CD4-positive, CD25-positive, alpha-beta regulatory T cell (primary cell): ENCODE measurements at places on chromosomes 16 and 17.

DNA sequence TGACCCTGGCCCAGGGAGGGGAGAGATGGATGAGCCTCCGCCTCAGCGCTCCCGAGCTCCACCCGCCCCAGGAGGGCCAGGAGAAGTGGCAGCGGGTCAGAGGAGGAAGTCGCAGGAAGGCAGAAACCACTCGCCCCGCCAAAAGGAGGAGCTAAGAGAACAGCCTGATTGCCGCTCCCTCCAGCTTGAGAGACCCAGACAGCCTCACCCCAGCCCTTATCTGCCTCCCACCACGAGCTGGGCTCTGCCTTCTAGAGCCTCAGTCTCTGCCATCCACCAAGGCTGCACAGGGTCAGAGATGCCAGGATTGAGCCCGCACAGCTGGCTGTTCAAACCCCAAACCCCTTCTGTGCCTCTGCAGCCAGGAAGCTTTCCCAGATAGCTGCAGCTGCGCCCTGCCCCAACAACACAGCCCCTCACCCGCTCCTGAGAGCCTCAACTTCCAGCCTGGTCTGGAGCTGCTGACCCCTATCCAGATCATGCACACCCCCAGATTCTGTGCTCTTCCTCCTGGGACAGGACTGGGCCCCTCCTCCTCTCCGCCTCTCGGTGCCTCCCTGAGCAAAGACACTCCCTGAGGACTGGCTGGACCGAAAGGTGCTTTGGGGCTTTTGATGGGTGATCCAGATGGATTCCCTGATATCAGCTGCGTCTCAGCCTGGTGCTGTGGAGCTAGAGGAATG, 1.0 kb upstream of the ATP2A3 start:
- DNase-seq = peak; percentile 55
- peak overlapping the region; percentile 85 for H3K27ac ChIP-seq
- H3K36me3 ChIP-seq = no peaks in the 10 kb centered on the region
- no peaks in the 10 kb centered on the region for H3K27me3 ChIP-seq
- peaks cover 42% of the 10 kb centered on the region for H3K4me1 ChIP-seq

DNA sequence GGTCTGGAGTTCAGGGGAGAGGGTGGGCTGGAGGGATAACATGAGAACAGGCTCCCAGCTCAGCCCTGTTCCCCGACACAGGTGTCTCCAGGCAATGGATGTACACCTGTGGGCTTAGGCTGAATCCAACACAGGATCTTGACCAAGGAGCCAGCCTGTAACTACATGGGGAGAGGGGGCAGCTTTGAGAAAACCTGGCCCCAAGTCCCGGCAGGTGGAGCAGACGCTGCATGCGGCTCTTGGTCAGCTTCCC, 73.3 kb upstream of the TOB1 start:
- no peaks in the 10 kb centered on the region for H3K36me3 ChIP-seq
- no peaks in the 10 kb centered on the region for H3K27me3 ChIP-seq
- DNase-seq = no peak
- peaks cover 21% of the 10 kb centered on the region for H3K4me1 ChIP-seq

GRCh38 chr17:39746145-39746461, 8.4 kb downstream of the GRB7 start:
- H3K4me1 ChIP-seq = no peaks in the 10 kb centered on the region
- no peaks in the 10 kb centered on the region for H3K36me3 ChIP-seq
- no peak for DNase-seq
- H3K27ac ChIP-seq = no peak overlapping the region

- H3K36me3 ChIP-seq = no peaks in the 10 kb centered on the region
- H3K4me3 ChIP-seq = no peak overlapping the region
- no peak overlapping the region for H3K27ac ChIP-seq
- H3K4me1 ChIP-seq = no peaks in the 10 kb centered on the region
Measured at GRCh38 chr16:55734665-55735064, 78.9 kb downstream of the SLC6A2 start.

DNA sequence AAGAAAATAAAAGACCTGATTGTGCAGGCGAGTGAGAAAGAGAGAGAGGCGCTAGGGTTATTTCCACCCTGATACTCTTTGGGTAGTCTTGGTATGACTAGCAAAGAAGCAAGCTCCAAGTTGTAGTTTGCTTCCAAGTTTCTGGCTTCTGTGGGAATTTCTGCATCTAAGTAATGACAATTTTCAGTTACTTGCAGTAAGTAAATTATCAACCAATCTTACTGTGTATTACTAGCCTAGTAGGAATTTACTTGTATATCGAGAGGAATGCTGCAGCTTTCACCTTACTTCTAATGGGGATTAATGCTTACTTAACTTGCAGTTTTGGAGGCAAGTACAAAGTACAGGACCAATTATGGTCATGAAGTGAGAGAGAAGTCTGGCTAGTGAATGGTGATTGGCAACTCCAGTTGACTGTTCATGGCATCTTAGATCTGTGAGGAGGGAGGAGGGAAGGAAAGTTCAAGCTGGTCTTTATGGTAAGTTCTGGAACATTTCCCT, 31.9 kb downstream of the TENT4B start:
- no peak for DNase-seq
- H3K27me3 ChIP-seq = no peaks in the 10 kb centered on the region
- H3K4me3 ChIP-seq = no peak overlapping the region
- H3K36me3 ChIP-seq = no peaks in the 10 kb centered on the region

DNA sequence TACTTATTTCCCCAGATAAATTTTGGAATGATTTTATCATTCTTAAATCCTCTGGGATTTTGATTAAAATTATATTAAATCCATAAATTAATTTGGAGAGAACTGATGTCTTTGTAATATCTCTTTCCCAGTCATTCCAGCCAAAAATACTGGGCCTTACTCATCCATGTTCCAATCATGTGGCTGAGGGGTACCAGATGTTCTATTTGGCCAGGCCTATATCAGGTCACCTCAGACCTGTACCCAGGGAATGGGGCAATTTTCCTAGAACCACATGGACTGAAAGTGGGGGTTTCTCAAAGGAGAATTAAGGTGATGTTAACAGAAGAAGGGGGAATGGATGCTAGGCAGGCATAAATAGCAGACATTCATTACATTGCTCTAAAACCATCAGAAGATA, 7.5 kb downstream of the SNTB2 start:
- no peaks in the 10 kb centered on the region for H3K36me3 ChIP-seq
- no peak overlapping the region for H3K4me3 ChIP-seq
- H3K27ac ChIP-seq = no peak overlapping the region
- peaks cover 15% of the 10 kb centered on the region for H3K4me1 ChIP-seq
- DNase-seq = no peak

GRCh38 chr17:44061446-44061845, 5.0 kb downstream of the LSM12 start:
- peaks cover 33% of the 10 kb centered on the region for H3K36me3 ChIP-seq
- H3K4me3 ChIP-seq = no peak overlapping the region
- no peaks in the 10 kb centered on the region for H3K27me3 ChIP-seq

- H3K4me1 ChIP-seq = no peaks in the 10 kb centered on the region
- H3K27ac ChIP-seq = no peak overlapping the region
- H3K4me3 ChIP-seq = no peak overlapping the region
- no peaks in the 10 kb centered on the region for H3K36me3 ChIP-seq
- no peaks in the 10 kb centered on the region for H3K27me3 ChIP-seq
Measured at GRCh38 chr17:6471531-6472465, 27.5 kb downstream of the PIMREG start.

DNA sequence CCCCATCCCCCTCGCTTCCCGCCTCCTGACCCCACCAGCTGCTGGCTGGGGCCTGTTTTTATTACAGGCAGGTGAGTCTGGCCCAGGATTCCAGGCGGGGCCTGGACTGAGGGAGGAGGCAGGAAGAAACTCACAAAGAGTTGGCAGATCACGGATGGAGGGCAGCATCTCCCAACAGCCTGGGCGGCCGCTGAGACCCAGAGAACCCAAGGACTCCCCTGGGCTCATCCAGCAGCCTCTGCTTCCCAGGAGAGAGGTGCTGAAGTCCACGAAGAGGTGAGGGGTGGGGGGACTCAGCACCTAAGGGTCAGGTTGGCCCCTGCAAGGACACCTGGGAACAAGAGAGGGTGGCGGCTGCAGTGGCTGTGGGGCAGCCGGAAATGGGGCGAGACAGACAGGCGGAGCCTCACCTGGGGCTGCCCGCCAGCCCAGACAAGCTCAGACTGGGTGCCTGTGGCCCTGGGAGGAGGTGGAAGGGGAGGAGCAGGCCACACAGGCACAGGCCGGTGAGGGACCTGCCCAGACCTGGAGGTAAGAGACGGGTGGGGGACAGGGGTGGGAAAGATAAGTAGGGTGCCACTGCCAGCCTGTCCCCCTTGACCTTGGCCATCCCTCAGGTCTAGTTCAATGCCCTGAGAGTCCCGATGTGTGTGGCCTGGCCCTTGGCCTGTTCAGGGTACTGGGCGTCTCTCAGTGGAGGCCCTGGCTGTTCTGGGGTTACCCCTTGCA, 8.7 kb upstream of the ADGRG1 start:
- no peak for DNase-seq
- H3K4me1 ChIP-seq = no peaks in the 10 kb centered on the region
- no peaks in the 10 kb centered on the region for H3K36me3 ChIP-seq
- H3K4me3 ChIP-seq = no peak overlapping the region
- H3K27me3 ChIP-seq = no peaks in the 10 kb centered on the region
